ENCODE measurements at places on chromosomes 2 and 18.
A peak's percentile ranks its signal among the peaks of the same experiment; 100 is the strongest.

GRCh38 chr2:175135177-175135576 lies 32.8 kb downstream of the ATF2 start:
- no peaks in the 10 kb centered on the region for H3K27me3 ChIP-seq
- no peak for DNase-seq
- no peak overlapping the region for H3K27ac ChIP-seq
- H3K4me1 ChIP-seq = peaks cover 24% of the 10 kb centered on the region
- no peak overlapping the region for H3K4me3 ChIP-seq

DNA sequence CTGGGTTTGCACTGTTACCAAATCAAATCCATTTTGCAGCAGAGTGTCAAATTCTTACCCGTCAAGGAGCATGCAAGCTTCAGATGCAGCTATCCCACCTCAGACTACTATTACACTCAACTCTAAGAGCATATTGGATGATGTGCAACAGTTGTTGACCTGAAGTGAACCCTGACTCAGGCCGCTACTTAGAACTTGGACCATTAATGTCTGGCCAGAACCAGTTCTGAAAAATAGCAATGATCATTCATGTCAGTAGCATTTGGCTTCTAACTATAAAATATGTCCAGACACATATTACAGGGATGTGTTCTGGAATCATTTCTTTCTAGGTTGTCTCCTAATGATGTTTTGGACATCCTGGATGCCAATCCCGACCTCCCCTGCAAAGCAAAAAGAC lies 135.5 kb upstream of the PKDCC start:
- H3K4me1 ChIP-seq = no peaks in the 10 kb centered on the region
- H3K4me3 ChIP-seq = no peak overlapping the region
- H3K27me3 ChIP-seq = peaks cover 6% of the 10 kb centered on the region
- H3K36me3 ChIP-seq = no peaks in the 10 kb centered on the region
- DNase-seq = no peak
- no peak overlapping the region for H3K27ac ChIP-seq

DNA sequence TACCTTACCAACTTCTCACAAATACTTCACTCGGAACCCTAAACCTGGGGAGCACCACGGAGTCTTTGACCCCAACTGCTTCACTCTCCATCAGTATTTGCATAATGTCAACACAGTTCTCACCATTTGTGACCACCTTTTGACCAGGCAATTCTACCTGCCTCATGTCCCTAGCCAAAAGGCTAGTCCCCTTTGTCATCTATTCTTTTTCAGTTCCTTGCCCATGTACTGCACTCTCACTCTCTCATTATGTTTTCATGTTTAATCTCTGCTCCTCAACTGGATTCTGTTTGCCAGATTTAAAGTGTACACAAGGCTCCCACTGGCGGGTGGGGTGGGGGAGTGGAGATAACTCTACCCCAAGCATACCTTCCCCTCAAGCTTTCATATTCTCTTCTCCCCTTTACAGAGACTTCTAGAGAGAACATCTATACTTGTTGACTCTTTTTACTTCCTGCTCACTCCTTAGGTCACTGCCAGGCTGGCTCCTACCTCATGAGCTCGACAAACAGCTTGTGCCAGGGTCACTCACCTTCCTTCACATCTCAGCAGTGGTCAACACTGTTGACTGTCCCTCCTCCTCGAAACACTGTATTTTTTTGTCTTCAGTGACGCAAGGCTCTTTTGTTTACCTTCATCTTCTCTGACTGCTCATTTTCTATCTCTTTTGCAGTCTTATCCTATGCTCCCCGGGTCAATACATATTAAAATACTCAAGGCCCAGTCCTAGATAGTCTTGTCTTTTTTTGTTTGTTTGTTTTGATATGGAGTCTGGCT lies 88.7 kb upstream of the MAP4K3 start:
- no peak overlapping the region for H3K27ac ChIP-seq
- no peaks in the 10 kb centered on the region for H3K27me3 ChIP-seq
- no peak overlapping the region for H3K4me3 ChIP-seq
- H3K36me3 ChIP-seq = peaks cover 7% of the 10 kb centered on the region
- DNase-seq = no peak

DNA sequence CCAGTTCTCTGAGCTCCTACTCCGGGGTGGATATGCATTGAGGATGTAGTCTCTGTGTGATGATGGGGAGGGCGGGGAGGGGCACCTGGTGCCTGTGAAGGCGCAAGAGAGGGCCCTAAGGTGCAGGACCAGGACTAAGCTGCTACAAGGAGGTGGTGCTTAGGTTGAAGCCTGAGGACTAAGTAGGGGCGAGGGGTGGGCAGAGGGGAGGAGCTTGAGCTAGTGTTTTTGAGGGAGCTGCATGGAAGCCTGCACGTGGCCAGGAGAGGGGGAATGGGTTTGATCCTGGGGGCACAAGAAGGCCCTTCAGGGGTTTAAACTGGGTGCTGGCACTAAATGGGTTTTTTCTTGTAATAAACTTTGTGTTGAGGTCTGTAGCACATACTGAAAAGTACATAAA lies 105.0 kb downstream of the UGGT1 start:
- H3K4me3 ChIP-seq = no peak overlapping the region
- peaks cover 24% of the 10 kb centered on the region for H3K36me3 ChIP-seq
- H3K27ac ChIP-seq = peak overlapping the region; percentile 71

GRCh38 chr2:197378494-197379307 lies 56.1 kb downstream of the SF3B1 start:
- H3K4me3 ChIP-seq = no peak overlapping the region

DNA sequence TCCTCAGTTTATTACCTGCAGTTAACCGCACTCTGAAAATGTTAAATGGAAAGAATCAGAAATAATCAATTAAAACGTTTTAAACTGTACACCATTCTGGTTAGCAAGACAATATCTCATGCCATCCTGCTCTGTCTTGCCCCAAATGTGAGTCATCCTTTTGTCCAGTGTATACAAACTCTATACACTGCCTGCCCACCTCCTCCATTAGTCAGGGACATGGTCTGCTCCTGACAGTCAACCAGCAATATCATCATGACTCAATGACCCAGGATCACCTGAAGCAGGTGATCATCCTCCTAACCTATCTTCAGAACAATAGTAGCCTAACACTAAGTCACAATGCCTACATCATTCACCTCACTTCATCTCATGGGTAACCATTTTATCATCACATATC lies 214.7 kb downstream of the KCNH7 start:
- no peak for DNase-seq
- no peak overlapping the region for H3K4me3 ChIP-seq
- no peaks in the 10 kb centered on the region for H3K27me3 ChIP-seq
- no peaks in the 10 kb centered on the region for H3K36me3 ChIP-seq
- no peak overlapping the region for H3K27ac ChIP-seq

DNA sequence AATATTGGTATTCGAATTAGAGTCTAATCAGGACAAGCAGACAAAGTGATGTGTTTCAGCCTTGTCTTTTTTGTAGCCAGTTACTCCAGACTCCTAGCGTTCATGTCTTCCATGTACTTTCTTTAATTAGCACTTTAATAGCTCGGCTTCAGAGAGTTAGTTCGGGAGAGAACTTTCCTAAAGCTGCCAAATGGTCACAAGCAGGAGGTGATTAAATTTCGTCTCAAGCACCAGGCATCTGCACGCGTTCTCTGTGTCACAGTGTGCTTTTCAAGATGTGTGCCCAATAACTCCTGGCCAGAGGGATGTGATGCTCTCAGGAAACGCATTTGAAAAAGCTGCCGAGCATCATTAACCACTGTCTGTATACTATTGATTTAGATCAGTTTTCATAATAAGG lies 790.8 kb downstream of the SOCS6 start:
- H3K36me3 ChIP-seq = no peaks in the 10 kb centered on the region
- H3K4me1 ChIP-seq = no peaks in the 10 kb centered on the region
- no peak for DNase-seq
- no peaks in the 10 kb centered on the region for H3K27me3 ChIP-seq
- H3K4me3 ChIP-seq = no peak overlapping the region
- H3K27ac ChIP-seq = no peak overlapping the region

DNA sequence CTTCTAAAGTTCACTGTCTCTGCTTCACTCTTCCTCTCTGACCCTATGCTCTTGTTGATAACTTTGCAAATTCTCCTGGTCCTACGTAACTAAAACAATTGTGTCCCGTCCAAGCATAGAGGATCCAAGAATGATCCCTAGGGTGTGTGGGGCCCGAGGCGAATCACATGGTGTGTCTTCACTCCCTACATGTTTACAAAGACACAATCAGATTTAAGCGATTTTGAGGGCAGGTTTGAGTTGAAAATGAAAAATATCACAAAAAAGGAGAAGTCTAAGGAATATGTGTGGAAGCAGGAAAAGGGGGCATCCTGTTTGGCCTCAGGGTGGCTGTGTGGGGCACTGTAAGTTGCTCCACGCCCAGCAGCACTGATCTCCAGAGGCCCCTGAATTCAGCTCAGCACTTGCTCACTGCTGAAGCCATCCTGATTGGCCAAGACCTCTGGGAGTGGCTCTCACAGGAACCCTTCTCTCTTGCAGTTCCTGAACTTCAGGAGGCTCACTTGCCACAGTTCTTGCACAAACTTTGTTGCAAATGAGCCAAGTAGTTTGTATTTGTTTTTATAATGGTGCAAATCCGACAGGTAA lies 363.6 kb downstream of the ZNF521 start:
- peaks cover 6% of the 10 kb centered on the region for H3K27me3 ChIP-seq
- H3K36me3 ChIP-seq = no peaks in the 10 kb centered on the region
- no peak overlapping the region for H3K4me3 ChIP-seq
- DNase-seq = no peak
- H3K4me1 ChIP-seq = no peaks in the 10 kb centered on the region

DNA sequence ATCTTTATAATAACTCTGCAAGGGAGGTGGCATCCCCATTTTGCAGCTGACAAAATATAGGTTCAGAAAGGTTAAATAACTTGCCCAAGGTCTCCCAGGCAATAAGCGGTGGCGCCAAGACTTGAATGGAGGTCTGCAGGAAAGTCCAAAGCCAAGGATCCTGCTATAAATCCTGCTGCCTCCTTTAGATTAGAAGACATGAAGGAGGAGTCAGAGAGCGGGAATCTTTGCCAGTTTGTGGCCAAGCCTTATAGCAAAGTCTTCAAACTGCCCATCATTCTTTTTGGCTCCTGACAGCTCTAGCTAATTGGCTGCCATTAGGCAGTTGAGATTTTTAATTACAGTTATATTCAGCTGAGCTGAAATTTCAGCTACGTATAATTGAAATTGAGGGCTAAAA lies 114.3 kb downstream of the C1D start:
- H3K27ac ChIP-seq = no peak overlapping the region
- H3K4me1 ChIP-seq = peaks cover 5% of the 10 kb centered on the region
- H3K27me3 ChIP-seq = peaks cover 12% of the 10 kb centered on the region
- no peaks in the 10 kb centered on the region for H3K36me3 ChIP-seq

DNA sequence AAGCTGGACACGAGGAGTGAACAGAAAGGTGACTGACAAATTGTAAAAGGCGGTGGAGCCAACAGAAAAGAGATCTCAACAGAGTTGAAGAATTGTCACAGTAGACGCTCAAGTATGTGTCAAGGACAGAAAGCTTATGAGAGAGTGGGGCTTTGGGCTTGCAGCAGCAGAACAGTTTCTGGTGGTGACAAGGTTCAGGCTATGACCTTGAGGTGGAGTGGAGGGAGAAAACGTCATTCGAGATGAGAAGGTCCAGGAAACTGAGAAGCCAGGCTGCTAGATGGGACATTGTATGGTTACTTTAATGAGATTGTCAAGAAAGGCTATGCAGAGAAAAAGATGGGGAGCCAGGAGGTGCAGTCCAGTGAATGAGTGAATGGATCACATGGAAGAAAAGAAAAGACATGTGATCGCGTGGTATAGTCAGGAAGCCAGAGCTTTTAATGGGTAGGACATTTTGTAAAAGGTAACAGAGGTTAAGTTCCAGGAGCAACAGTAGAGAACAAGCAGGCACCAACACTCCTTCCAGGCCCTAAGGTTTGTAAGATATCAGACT lies 91.1 kb upstream of the EPC2 start:
- DNase-seq = no peak
- no peaks in the 10 kb centered on the region for H3K36me3 ChIP-seq
- H3K4me3 ChIP-seq = no peak overlapping the region
- H3K27me3 ChIP-seq = no peaks in the 10 kb centered on the region
- peaks cover 3% of the 10 kb centered on the region for H3K4me1 ChIP-seq
- H3K27ac ChIP-seq = no peak overlapping the region

GRCh38 chr2:58965602-58966001 lies 724.5 kb upstream of the FANCL start:
- no peaks in the 10 kb centered on the region for H3K4me1 ChIP-seq
- DNase-seq = no peak
- no peak overlapping the region for H3K27ac ChIP-seq
- H3K36me3 ChIP-seq = no peaks in the 10 kb centered on the region
- no peaks in the 10 kb centered on the region for H3K27me3 ChIP-seq

DNA sequence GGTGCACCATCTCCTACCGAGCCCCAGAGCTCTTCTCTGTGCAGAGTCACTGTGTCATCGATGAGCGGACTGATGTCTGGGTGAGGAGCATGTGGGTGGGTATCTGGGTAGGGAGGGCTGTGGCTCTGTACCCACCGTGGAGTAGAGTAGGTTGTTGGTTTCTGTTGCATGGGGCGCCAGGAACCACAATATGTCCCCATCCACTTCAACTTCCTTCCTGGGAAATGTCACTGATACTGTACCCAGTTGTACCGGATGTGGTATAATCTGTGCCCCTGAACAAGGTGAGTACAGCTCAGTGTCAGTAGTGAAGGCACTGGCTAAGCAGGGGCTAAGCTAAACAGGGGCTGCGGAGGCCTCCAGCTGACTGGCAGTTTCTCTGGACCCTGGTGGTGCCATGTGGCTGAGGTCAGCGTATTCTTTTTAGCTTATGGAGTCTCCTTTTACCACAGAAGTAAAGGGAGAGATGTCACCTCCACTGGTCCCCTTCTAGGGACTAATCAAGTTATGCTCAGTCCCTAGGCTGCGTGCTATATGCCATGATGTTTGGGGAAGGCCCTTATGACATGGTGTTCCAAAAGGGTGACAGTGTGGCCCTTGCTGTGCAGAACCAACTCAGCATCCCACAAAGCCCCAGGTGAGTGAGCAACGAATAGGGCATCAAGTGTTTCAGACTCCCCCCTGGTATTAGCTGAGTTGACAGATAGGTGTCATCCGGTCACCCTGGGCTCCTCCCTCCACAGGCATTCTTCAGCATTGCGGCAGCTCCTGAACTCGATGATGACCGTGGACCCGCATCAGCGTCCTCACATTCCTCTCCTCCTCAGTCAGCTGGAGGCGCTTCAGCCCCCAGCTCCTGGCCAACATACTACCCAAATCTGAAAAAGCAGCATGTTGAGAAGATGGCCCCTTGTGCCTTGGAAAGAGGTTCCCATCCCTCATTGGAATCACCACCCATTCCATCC lies 2.7 kb downstream of the STK16 start:
- peaks cover 60% of the 10 kb centered on the region for H3K36me3 ChIP-seq
- peak overlapping the region; percentile 87 for H3K4me3 ChIP-seq
- DNase-seq = peak; percentile 64
- H3K27ac ChIP-seq = peak overlapping the region; percentile 82

- peaks cover 61% of the 10 kb centered on the region for H3K4me1 ChIP-seq
- peak overlapping the region; percentile 76 for H3K4me3 ChIP-seq
- H3K27ac ChIP-seq = peak overlapping the region; percentile 64
- DNase-seq = no peak
- peaks cover 1% of the 10 kb centered on the region for H3K36me3 ChIP-seq
- peaks cover 73% of the 10 kb centered on the region for H3K27me3 ChIP-seq
Measured at GRCh38 chr2:172100935-172101820, 1.5 kb downstream of the DLX2 start.

- DNase-seq = no peak
- H3K27ac ChIP-seq = no peak overlapping the region
- H3K4me1 ChIP-seq = no peaks in the 10 kb centered on the region
- H3K36me3 ChIP-seq = no peaks in the 10 kb centered on the region
Measured at GRCh38 chr18:50548160-50548559, 11.7 kb upstream of the MAPK4 start.
